Muscle of back (tissue), 13 donors: ENCODE measurements at places on chromosomes 5 and 9.

DNA sequence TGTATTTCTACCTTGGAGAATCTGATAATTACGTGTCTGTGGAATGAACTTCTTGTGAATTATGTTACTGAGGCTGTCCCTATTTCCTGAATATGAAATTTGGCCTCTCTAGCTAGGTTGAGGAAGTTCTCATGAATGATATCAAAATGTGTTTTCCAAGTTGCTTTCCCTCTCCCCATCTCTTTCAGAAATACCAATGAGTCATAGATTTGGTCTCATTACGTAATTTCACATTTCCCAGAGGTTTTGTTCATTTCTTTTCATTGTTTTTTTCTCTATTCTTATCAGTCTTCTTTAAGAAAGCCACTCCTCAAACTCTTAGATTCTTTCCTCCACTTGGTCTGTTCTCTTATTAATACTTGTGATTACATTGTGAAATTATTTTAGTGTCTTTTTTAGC lies 923.8 kb upstream of the CDH9 start:
- DNase-seq: no peak

DNA sequence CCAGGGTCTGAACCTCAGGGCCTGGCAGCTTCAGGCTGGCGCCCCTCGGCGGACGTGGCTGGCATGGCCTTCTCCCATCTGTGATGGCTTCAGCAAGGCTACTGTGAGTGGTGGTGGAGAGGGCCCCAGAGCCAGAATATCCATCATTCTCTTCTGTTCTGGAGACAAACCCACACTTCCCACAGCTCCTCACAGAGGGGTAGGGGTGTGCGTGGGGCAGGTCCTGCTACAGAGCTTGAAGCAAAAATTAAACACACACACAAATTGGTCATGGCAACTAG lies 9.6 kb downstream of the GPX3 start:
- no peak for DNase-seq

DNA sequence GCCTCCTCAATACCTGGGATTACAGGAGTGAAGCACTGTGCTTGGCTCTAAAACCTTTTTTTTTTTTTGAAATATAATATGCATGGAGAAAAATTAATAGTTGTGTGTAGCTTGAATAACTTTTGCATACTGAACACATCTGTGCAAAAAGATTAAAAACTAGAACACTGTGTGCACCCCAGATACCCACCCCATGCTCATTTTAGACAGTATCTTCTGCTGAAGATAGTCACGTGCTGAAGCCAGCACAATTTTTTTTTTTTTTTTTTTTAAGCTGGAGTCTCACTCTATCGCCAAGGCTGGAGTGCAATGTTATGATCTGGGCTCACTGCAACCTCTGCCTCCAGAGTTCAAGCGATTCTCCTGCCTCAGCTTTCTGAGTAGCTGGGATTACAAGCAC lies 39.9 kb downstream of the C9orf153 start:
- DNase-seq: no peak

DNA sequence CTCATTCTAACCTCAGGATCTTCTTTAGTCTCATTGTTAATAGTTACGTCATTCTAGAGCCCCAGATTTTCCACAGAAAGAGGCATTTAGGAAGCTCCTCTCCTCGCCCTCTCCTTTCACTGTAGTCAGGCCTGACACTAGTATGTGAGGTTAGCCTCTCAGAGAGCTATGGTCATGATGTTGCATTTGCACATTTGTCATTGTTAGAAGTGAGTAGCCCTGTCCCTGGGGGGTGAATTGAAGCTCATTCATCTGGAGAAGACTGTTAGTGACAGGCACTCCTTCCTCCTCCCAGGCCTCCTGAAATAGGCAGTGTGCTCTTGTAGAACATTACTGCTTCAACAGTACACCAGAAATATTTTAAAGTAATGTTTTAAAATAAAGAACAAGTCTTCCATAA lies 26.6 kb upstream of the LRRTM2 start:
- no peak for DNase-seq

DNA sequence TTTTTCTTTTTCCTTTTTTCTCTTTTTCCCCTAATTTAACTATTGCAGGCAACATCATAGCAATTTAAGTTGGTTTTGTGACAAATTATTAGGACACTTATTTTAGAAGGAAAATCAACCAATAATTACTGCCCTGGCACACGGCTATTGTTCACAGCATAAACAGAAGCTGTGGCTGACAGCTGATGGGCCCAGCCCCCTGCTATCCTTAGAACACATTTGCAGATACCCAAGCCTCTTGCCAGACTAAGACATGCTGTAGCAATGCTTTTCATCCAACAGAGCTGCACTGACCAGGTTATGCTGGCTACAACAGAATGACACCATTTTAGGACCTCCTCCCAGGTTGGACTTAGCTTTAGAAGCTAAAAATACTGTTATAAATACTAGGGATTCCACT lies 852.7 kb upstream of the DMAC1 start:
- no peak for DNase-seq

GRCh38 chr9:79195879-79196278 lies 375.9 kb upstream of the TLE4 start:
- peak; percentile 87 for DNase-seq

DNA sequence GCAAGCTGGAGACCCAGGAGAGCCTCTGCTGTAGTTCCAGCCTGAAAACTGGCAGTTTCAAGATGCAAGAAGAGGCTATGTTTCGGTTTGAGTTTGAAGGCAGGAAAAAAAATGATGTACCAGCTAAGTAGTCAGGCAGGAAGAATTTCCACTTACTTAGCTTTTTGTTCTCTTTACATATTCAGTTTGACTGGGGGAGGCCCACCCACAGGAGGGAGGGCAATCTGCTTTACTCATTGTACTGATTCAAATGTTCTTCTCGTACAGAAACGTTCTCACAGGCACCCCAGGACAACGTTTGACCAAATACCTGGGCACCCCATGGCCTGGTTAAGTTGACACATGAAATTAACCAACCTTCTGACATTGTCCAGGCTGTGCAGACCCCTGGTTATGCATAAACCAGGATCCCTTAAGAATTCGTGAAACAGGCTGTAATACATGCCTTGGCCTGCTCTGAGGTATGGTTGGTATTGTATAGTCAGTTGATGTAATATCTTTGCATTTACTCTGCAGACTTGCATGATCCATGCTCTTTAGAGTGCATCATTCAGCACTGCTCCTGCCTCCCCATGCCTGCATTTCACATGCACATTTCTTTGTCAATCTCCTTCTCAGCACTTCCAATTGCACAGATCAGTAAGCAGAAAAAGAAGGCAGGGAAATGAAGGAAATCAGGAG lies 687.1 kb downstream of the TAF11L14 start:
- DNase-seq: no peak

DNA sequence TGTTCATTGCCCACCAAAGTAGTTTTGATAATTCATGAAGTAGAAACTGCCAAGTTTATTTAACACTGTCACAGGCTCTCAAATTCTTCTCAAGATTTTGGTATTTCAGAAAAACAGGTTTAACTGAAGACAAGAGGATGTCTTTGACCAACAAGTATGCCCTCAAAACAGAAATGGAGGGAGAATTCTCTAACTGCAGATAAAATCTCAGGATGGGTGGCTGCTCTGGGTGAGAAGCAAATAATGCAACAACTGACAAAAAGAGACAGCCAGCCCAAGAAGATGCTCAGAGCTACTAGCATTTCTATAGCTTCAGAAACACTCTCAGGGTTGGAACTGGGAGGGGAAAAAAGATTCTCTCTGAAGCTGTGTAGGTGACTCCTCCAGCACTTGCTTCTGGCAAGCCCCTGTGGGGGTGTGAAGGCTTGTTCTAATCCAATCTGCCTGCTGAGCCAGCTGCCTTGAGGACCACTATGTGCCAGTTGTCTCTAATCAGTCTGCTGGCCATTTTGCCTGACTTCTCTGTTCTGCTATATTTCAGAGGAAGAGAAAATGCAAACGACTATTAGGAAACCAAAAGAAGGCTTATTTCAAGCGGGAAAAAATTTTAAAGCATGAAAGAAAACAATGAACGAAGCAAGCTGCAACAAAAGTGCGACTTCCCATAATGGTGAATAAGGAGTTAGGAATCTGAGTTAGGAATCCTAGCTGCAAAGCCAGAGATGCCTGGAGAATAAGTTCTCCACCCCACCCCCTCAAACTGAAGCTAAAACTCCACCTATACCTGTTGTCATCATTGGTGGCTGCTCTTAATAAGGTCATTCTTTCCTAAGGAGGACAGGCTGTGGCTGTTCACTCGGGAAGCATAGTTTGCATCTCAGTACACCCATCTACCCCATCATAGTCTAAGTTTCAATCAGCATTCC lies 147.5 kb downstream of the GNAQ start:
- DNase-seq: no peak
